ENCODE measurements at places on chromosomes 1 and 21.

DNA sequence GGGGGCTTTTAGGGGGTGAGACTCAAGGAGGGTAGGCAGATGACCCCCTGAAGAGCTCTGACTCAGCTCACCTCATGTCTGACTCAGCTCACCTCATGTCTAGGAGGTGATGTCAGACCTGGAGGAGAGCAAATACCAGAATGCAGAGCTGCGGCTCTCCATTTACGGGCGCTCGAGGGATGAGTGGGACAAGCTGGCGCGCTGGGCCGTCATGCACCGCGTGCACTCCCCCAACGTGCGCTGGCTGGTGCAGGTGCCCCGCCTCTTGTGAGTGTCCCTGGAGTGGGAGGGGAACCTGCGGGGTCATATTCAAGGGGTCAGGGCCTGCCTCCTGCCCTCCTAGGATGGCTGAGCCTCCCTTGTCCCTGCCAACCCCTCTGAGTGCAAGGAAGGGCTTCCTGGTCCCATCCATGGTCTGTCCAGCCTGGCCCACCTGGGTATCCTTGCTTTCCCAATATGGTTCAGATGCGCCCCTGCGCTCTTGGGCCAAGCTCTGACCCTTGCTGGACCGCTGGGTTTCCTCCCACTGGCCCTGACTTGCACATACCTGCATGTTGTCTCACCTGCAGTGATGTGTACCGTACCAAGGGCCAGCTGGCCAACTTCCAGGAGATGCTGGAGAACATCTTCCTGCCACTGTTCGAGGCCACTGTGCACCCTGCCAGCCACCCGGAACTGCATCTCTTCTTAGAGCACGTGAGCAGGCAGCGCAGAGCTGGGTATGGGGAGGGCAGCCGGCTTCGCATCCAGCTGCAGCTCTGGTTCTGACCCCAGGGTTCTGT is 9.1 kb downstream of the AMPD2 start:
- no peak for DNase-seq

- no peak for DNase-seq
Measured at GRCh38 chr1:111963985-111964738, 25.3 kb downstream of the KCND3 start.

GRCh38 chr1:31957701-31958674 is 19.8 kb upstream of the PTP4A2 start:
- DNase-seq = no peak

DNA sequence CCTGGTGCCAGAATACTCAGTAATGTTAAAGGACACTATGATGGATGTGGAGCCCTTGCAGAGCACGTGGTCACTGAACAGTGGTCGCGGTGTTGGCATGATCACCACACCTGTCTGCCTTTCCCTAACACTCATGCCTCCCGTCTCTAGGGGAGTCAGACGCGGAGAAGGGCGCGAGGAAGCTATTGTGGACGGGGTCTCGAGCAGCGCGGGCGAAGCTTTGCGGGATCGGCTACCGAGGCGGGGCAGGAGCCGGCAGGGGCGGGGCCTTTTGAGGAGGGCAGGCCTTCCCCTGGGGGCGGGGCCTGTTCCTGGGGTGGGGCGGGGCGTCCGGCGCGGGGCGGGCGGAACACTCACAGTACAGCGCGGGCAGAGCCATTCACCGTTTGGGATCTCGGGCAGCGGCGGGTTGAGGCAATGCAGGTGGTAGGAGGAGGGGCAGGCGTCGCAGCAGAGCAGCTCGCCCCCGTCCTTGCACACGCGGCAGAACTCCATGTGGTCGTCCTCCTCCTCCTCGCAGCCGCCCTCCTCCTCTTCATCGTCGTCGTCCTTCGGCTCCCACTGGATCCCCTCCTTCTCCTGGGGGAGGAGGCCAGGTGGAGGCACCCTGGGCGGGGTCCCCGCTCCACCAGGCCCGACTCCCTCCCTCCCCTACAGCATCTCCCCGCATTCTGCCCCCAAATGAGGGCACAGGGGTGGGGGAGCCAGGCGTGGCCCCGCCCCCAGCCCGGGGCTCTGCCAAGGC is 31.5 kb downstream of the CHD5 start:
- no peak for DNase-seq

GRCh38 chr1:40133839-40134238 is 27.3 kb upstream of the RLF start:
- DNase-seq = no peak

DNA sequence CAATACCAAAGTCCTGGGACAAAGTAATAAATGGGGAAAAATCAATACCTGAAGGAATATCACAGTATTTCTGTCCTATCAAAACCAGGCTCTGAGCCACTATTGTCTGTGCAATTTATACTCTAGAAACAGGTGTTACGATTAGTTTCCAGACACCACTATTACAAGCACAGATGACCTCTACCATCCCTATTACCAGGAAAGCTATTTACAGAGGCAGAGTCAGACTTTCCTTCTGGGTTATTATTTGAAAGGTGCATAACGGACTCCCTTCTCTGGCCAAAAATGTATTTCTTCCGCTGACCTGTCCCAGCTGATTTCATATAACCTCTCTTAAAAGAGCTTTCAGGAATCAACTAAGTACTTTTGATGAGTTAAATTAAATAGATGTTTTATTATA is 154.6 kb upstream of the LRRC7 start:
- DNase-seq = no peak

DNA sequence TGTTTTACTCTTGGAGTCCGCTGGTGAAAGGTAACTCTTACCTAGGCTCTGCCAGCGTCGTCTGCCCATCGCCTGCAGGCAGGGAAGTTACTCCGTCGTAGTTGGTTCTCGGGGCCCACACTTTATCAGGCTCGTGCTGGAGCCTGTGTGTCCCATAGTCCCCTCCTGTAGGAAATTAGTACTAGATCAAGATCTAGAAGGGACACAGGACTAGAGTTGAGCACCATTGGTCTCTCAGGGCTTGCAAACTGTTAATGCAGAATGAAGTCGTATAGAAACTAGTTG is 940 bp downstream of the SRRM1 start:
- DNase-seq = no peak

- DNase-seq = no peak
Measured at GRCh38 chr1:47940779-47941178, 56.4 kb downstream of the TRABD2B start.

DNA sequence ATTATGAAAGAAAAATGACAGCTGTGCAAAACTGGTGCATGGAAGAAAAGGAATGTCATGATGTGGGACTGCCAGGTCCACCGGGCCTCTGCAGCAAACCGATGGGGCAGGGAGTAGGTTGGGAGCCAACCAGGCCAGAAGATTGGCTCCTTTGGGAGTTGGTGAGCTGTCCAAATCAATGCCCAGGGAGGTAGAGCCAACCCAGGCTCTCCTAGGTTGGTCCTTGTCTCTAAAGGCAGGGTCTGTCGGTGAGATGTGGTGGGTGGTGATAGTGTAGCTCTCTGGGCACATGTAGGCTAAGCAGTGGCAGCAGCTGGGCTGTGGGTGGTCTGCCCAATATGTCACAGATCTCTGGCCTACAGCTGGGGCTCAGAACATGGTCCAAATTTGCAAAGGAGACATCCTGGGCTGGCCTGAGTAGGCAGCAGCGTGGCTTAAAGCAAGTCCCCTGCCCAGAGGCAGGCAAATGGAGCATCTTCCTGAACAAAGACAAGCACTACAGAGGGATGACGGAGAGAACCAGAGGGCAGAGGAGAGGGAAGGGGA is 61.2 kb upstream of the PRDX6 start:
- DNase-seq = no peak

- no peak for DNase-seq
Measured at GRCh38 chr1:66633159-66633558, 99.2 kb downstream of the SGIP1 start.

DNA sequence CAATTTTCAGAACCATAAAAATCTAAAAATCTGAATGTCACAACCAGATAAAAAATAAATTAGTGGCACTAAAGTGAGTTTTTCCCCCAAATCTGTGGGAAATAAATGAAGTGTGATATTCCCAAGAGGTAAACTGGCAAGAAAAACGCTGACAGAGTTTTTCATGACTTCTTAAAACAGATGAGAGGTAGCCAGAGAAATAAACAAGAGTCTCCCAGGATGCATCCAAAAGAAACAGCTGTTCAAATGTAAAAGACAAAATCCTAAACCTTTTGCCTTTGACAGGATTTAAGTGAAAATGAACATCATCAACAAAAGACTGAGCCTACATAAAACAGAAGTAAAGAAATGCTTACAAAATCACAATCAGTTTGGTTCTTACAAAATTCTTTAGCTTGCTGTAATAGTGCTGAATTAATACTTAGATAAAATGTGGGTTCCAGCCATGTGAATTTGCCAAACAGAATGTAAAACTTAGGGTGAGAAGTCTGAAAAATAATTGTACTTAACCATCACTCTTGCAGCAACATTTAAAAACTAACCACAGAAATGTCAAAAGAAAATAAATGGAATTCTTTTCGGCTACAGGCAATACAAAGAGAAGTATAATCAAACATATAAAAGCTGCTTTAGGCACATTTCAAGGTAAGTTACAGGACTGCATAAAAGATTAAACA is 133.6 kb downstream of the EIF4G3 start:
- no peak for DNase-seq

DNA sequence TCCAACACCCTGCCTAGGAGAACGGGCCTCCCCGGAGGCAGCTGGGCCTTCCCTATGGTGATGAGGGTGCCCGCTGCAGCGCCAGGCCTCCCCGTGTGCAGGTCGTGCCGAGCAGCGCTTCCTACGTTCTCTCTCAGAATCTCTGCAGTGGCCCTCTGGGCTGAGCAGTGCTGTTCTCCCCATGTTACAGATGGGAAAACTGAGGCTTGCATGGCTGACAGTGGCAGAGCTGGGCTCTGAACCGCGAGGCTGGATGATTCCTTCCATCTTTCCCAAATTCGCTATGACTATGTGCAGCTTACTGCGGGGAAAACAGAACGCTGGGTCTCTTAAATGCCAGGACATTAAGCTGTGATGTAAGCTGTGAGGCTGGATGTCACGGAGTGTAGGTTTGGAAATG is 8.9 kb downstream of the KLHL21 start:
- DNase-seq = no peak

DNA sequence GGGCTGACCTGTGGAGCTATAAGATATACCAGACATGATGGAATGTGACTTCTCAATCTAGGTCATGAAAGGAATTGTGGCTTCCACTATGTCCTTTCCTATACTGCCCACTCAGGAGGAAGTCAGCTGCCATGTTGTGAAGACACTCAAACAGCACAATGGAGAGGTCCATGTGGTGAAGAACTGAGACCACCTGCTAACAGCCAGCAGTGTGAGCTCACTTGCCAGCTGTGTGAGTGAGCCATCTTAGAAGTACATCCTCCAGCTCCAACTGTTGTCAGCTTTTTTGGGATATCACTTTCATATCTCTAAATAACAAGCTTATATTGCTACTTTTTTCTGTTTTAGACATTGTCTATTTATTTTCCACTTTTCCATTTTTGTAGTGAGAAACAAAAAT is 29.7 kb downstream of the OLFML3 start:
- DNase-seq = no peak

Data from skeletal muscle cell (primary cell).